Astrocyte (in vitro differentiated cells and primary cell): ENCODE measurements at places on chromosomes 2 and 18. TPM values are rescaled to one million over a fixed set of nuclear protein-coding genes. Genes with fewer than 3 reads are reported as not detected.

DNA sequence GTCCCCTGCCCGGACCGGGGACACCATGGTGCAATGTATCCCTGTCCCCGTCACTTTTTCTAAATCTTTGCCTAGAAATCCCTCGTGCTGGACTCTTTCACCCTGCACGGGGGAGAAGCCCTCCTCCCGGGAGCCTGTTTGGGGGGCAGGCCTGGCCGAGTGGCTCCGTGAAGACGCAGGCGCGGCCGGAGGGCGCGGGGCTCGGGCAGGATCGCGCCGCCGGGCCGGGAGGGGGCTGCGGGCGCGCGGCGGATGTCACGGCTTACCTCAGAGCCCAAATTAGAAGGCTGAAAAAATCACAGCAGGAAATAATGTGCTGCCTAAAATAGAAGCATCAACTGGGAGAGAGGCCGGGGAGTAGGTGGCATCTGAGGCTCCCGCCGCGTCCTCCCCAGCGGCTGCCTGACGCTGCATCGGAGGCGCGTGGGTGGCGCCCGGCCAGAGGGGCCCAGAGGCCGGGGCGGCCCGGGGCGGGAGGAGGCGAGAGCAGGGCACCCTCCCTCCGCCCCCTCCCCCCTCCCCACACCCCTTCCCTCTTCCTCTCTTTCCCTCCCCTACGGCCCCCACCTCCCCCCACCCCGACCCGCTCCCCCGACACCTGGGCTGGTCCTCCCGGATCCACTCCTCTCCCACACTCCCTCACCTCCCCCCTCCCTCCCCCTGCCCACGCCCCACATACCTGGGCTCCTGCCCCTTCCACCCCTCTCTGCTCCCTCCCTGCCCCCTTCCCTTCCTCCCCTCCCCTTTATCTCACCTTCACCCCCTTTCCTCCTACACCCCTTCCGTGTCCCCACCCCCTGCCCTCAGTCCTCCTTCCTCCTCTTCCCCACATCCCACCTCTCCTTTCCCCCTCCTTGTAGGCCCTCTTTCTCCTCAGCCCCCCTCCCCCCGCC is 51.9 kb downstream of the SLC4A1AP start:
- H3K36me3 ChIP-seq = no peaks in the 10 kb centered on the region
- peak overlapping the region; percentile 60 for H3K27ac ChIP-seq
- no peaks in the 10 kb centered on the region for H3K27me3 ChIP-seq
- DNase-seq = peak; percentile 62
- H3K4me1 ChIP-seq = peaks cover 24% of the 10 kb centered on the region

- peaks cover 2% of the 10 kb centered on the region for H3K36me3 ChIP-seq
- no peak overlapping the region for H3K4me3 ChIP-seq
- peak; percentile 67 for DNase-seq
- no peaks in the 10 kb centered on the region for H3K27me3 ChIP-seq
- peaks cover 8% of the 10 kb centered on the region for H3K4me1 ChIP-seq
- H3K27ac ChIP-seq = peak overlapping the region; percentile 43
Measured at GRCh38 chr18:54284981-54285785, 15.9 kb downstream of the POLI start.

Gene HJURP
- total RNA-seq = 2.7 and 5.9 TPM in 2 replicates

- no peaks in the 10 kb centered on the region for H3K36me3 ChIP-seq
- no peak overlapping the region for H3K27ac ChIP-seq
- DNase-seq = peak; percentile 19
- no peak overlapping the region for H3K4me3 ChIP-seq
- H3K27me3 ChIP-seq = peaks cover 4% of the 10 kb centered on the region
Measured at GRCh38 chr2:10930721-10931516, 19.2 kb downstream of the KCNF1 start.

DNA sequence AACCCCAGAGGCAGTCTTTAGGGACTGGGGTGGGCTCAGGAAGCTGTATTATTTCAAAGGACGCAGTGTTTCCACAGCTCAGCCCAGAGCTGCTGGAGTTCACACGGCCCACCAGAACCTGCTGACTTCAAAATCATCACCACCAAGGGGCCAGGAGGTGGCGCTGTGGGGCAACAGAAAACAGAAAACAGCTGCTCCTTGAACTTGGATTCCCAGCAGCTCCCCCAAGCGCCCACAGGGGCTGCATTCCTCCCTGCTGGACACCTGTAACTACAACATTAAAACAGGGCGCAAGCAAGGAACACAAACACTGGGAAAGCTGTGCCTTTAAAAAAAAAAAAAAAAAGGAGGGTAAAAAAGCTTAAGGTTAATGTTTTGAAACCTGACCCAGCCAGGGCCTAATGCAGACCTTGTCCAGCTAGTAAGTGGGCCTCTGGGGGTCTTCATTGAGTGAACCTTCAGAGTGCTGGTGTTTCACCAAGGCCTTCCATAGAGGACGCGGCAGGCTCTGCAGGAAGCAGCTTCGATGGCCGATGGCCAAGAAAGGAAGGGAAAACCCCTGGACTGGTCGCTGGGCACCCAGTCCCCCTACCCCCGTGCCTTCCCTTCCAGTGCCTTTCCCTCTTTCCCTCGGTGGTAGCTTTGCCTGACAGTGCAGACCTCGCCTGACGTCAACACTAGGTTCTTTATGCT is 25.9 kb downstream of the MLPH start:
- no peak overlapping the region for H3K4me3 ChIP-seq
- H3K27ac ChIP-seq = peak overlapping the region; percentile 29
- H3K36me3 ChIP-seq = peaks cover 43% of the 10 kb centered on the region
- DNase-seq = peak; percentile 60

- no peak overlapping the region for H3K27ac ChIP-seq
- no peaks in the 10 kb centered on the region for H3K27me3 ChIP-seq
- no peaks in the 10 kb centered on the region for H3K36me3 ChIP-seq
Measured at GRCh38 chr18:39051013-39051412, 1485.4 kb upstream of the CELF4 start.

Gene LAMA1
- 17.4 and 18.3 TPM in 2 replicates for total RNA-seq

DNA sequence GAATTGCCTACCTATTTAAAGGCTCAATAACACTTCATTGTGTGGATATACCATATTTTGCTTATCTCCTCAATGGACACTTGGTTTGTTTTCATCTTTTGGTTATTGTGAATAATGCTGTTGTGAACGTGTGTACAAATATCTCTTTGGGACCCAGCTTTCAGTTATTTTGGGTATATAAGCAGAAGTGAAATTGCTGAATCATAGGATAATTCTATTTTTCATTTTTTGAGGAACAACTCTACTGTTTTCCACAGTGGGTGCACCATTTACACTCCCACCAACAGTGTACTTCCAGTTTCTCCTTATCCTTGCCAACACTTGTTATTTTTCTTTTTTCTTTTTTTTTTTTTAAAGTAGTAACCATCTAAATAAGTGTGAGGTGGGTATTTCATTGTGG is 29.0 kb downstream of the PTPN4 start:
- H3K4me1 ChIP-seq = no peaks in the 10 kb centered on the region
- no peak overlapping the region for H3K27ac ChIP-seq
- no peak for DNase-seq
- no peaks in the 10 kb centered on the region for H3K27me3 ChIP-seq
- no peaks in the 10 kb centered on the region for H3K36me3 ChIP-seq
- no peak overlapping the region for H3K4me3 ChIP-seq

- no peak for DNase-seq
- H3K4me1 ChIP-seq = no peaks in the 10 kb centered on the region
- H3K27ac ChIP-seq = no peak overlapping the region
- no peak overlapping the region for H3K4me3 ChIP-seq
- H3K27me3 ChIP-seq = peaks cover 3% of the 10 kb centered on the region
- H3K36me3 ChIP-seq = no peaks in the 10 kb centered on the region
Measured at GRCh38 chr18:5942591-5942990, 47.3 kb upstream of the TMEM200C start.

DNA sequence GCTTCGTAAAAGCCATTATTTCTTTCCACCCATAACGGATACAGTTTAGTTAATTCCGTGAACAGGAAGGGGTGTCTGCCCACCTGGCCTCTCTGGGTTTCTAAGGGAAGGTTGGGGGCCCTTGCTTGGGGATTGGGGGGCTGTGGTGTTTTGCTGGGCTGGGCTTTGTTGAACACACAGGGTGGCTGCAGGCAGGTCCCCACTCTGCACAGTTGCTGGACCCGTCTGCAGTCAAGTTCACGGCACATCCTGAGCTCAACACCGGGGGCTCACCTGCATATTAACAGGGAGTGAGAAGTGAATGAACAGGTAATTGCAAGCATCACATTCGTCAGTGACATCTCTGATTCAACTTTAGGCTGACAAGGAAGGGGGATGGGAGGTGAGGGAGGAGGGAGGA is 109.0 kb downstream of the ZNF516 start:
- no peak overlapping the region for H3K27ac ChIP-seq
- no peaks in the 10 kb centered on the region for H3K4me1 ChIP-seq
- no peaks in the 10 kb centered on the region for H3K36me3 ChIP-seq

GRCh38 chr2:118498943-118499342 is 348.5 kb downstream of the EN1 start:
- H3K4me3 ChIP-seq = no peak overlapping the region
- no peak for DNase-seq
- H3K4me1 ChIP-seq = no peaks in the 10 kb centered on the region
- H3K27ac ChIP-seq = no peak overlapping the region

- no peaks in the 10 kb centered on the region for H3K36me3 ChIP-seq
- no peaks in the 10 kb centered on the region for H3K27me3 ChIP-seq
- peak; percentile 38 for DNase-seq
- no peaks in the 10 kb centered on the region for H3K4me1 ChIP-seq
- H3K27ac ChIP-seq = no peak overlapping the region
Measured at GRCh38 chr2:197265924-197266323, 44.7 kb downstream of the ANKRD44 start.

DNA sequence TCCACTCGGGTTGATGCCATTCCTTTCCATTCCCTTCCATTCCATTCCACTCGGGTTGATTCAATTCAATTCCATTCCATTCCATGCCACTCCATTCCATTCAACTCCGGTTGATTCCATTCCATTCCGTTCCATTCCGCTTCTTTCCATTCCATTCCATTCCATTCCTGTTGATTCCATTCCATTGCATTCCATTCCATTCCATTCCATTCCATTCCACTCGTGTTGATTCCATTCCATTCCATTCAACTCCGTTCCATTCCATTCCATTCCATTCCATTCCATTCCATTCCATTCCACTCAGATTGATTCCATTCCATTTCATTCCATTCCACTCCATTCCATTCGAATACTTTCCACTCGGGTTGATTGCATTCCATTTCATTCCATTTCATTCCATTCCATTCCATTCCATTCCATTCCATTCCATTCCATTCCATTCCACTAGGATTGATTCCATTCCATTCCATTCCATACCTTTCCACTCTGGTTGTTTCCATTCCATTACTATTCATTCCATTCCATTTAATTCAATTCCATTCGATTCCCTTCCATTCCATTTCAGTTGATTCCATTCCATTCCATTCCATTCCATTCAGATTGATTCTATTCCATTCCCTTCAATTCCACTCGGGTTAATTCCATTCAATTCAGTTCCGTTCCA is 1141.8 kb downstream of the RPIA start:
- no peaks in the 10 kb centered on the region for H3K4me1 ChIP-seq
- H3K27ac ChIP-seq = no peak overlapping the region
- H3K4me3 ChIP-seq = no peak overlapping the region
- no peaks in the 10 kb centered on the region for H3K27me3 ChIP-seq
- H3K36me3 ChIP-seq = no peaks in the 10 kb centered on the region

DNA sequence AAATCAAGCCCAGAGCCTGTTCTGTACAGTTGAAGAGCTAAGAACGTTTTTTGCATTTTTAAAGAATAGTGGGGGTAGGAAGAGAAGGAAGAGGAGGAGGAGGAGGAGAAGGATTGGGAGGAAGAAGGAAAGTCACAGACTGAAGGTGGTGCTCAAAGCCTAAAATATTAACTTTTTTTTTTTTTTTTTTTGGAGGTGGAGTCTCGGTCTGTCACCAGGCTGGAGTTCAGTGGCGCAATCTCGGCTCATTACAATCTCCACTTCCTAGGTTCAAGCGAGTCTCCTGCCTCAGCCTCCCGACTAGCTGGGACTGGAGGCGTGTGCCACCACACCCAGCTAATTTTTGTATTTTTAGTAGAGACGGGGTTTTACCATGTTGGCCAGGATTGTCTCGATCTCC is 18.3 kb upstream of the KLHL29 start:
- H3K27ac ChIP-seq = no peak overlapping the region
- peaks cover 6% of the 10 kb centered on the region for H3K27me3 ChIP-seq
- H3K4me1 ChIP-seq = no peaks in the 10 kb centered on the region
- DNase-seq = no peak

- no peaks in the 10 kb centered on the region for H3K4me1 ChIP-seq
- no peaks in the 10 kb centered on the region for H3K36me3 ChIP-seq
- no peak overlapping the region for H3K27ac ChIP-seq
- no peak overlapping the region for H3K4me3 ChIP-seq
- no peak for DNase-seq
Measured at GRCh38 chr2:122843503-122843902, 1088.1 kb downstream of the TSN start.

GRCh38 chr18:70366670-70367069 is 77.8 kb downstream of the SOCS6 start:
- H3K27ac ChIP-seq = no peak overlapping the region
- DNase-seq = no peak
- H3K36me3 ChIP-seq = no peaks in the 10 kb centered on the region
- H3K4me1 ChIP-seq = peaks cover 17% of the 10 kb centered on the region
- no peak overlapping the region for H3K4me3 ChIP-seq
- no peaks in the 10 kb centered on the region for H3K27me3 ChIP-seq

Gene D2HGDH
- total RNA-seq = 10.0 and 11.5 TPM in 2 replicates

DNA sequence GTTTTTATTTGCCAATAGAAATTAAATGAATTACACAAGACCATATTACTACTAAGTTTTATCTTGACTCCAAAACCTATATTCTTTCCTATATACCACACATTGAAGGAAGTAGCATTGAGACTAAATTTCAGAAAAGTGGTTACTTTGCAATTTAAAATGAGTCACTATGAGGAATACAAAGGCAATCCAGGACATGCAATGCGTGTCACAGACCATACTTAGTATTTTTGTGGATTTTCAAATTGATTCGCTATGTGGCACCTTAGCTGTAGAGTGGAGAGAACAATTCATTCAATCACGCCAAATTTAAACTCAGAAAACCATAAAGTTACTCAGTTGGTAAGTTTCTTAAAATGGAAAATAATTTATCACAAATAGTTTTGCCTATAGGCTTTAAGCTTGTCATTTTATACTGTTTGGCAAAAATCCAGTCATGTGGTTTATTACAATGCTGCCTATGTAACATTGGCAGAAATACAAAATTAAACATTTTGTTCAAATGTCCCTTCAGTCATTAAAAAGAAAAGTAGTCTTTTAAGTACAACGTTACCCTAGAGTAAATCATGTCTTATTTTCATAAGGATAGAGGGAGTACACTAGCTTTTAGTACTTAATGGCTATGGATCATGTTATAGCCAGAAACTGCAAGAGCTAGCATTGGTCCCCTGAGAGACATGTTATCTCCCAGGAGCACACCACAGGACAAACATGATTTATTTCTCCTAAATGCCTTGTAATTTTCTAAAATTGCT is 222.8 kb upstream of the CDH7 start:
- H3K4me3 ChIP-seq = no peak overlapping the region
- no peaks in the 10 kb centered on the region for H3K4me1 ChIP-seq
- H3K27ac ChIP-seq = no peak overlapping the region
- H3K36me3 ChIP-seq = no peaks in the 10 kb centered on the region

DNA sequence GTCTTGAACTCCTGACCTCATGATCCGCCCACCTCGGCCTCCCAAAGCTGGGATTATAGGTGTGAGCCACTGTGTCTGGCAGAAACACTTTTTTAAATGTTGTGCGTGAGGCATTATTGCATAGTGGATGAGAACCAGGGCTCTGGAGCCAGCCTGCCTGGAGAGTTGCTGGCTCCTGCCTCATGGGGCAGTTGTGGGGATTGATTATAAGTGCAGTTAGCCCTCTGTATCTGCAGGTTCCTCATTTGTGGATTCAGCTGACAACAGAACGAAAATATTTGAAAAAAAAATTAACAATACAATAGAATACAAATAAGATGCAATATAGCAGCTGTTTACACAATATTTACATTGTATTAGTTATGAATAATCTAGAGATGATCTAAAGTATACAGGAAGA is 129.4 kb upstream of the EML6 start:
- no peaks in the 10 kb centered on the region for H3K27me3 ChIP-seq
- DNase-seq = no peak
- no peak overlapping the region for H3K4me3 ChIP-seq
- no peaks in the 10 kb centered on the region for H3K36me3 ChIP-seq
- no peak overlapping the region for H3K27ac ChIP-seq
